ENCODE measurements at places on chromosomes 13 and 19.

- no peak for DNase-seq
Measured at GRCh38 chr13:37484056-37484455, 114.5 kb downstream of the POSTN start.

GRCh38 chr13:29435125-29435911 lies 160.2 kb downstream of the SLC7A1 start:
- peak; percentile 45 for DNase-seq

DNA sequence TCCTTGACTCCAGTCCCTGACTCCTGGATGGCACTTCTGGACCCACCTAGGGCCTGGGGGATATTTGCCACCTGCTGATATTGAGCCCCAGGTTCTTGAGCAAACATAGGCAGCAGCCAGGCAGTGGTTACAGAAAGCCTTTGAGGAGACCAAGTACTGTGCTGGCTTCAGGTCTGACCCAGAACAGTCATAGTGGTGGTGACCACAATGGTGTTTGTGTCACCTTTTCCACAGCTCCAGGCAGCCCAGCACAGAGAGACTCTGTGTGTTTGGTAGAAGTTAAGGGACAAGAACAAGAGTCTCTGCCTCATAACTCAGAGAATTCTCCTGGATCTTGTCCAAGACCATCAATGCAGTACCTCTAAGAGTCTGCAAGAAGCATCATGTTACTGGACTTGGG lies 14.6 kb upstream of the CLC start:
- no peak for DNase-seq

DNA sequence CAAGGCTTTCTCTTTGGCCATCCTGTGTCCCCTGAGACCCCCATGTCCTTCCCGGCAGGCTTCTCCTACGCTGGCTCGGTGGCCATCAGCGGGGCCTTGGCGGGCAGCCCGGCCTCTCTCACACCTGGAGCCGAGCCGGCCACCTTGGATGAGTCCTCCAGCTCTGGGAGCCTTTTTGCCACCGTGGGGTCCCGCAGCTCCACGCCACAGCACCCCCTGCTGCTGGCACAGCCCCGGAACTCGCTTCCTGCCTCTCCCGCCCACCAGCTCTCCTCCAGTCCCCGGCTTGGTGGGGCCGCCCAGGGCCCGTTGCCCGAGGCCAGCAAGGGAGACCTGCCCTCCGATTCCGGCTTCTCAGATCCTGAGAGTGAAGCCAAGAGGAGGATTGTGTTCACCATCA lies 14.2 kb downstream of the PLEKHJ1 start:
- no peak for DNase-seq

GRCh38 chr13:23418776-23419683 lies 14.5 kb downstream of the SACS start:
- DNase-seq = no peak

DNA sequence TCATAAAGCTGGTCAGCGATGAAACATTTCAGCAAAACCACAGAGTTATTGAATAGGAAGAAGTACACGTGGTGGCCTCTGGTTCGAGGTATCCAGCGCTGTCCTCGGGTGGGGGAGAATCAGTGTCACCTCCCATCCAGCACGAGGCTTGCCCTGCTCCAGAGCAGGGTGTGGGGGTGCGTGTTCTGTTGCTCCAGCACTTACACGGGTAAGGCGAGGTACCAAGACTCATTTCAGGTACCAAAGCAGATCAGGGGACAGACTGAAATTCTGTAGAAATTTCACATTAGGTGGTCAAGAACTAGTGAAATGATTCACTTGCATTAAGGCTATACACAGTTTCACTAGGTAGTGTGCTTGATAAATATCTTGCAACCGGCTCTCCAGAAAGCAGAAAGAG lies 164.2 kb upstream of the SOX1 start:
- no peak for DNase-seq

GRCh38 chr19:45069056-45069455 lies 7.2 kb downstream of the ZNF296 start:
- DNase-seq = no peak

DNA sequence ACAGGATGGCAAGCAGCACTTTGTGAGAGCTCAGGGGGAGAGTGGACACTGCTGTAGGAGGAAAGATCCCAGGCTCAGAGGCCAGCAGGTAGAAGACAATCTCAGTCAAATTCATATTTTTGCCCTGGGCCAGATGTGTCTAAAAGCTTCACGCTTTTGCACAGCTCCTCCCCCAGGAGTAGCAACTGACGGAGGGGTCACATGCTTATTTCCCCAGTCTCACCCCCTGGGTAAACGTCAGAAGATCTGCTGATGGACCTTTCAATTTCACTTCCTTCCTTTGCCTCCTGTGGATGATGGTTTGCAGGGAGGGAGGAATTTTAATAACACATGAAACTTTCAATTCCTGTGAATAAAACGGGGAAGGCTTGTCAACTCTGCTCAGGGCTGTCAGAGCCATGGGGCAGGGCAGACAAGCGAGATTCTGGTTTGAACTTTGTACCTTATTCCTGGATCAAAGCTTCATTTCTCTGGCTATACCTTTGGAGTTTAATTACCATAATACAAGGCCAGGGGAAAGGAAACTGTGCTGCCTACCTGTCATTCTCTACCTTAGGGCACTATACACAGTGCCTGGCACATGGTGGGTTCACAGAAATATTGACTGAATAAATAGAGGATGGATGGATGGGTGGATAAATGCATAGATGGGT lies 41.0 kb downstream of the POU4F1 start:
- no peak for DNase-seq

- DNase-seq = no peak
Measured at GRCh38 chr13:110780422-110780821, 66.9 kb downstream of the ING1 start.

GRCh38 chr13:43284162-43284561 lies 260.8 kb downstream of the DNAJC15 start:
- no peak for DNase-seq

GRCh38 chr13:104534847-104535246 lies 1468.6 kb upstream of the SLC10A2 start:
- DNase-seq = no peak

DNA sequence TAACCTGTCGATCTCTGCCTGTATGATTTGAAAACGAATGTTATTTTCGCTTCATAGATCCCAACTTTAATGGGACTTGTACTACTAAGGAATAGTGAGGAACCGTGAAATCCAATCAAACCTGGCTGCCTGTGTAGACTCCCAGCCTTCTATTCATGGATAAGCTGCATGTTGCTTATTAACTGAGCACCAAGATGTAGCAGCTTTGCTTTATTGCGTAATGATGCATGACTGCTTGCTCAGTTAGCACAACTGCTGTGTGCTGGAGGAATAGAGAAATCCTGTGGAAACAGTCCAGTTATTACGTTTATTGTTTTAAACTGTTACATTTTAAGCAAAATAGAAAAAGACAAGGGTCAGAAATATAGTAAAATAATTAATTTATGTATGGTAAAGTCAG lies 108.2 kb downstream of the SHISA2 start:
- peak; percentile 6 for DNase-seq

DNA sequence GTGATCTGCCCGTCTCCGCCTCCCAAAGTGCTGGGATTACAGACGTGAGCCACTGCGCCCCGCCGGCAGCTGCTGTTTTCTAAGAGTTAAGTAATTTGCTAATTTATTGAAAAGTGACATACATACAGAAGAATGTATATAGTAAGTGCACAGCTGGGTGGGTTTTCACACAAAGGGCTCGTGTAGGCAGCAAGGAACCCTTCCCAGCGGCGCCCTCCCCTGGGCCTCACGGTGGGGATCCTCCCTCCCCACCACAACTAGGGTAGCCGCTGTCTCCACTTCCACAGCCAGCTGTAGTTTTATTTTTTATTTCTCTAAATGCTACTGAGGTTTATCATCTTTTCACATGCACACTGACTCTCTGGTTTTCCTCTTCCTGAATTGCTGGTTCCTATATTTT lies 64.9 kb downstream of the CRYL1 start:
- DNase-seq = no peak

DNA sequence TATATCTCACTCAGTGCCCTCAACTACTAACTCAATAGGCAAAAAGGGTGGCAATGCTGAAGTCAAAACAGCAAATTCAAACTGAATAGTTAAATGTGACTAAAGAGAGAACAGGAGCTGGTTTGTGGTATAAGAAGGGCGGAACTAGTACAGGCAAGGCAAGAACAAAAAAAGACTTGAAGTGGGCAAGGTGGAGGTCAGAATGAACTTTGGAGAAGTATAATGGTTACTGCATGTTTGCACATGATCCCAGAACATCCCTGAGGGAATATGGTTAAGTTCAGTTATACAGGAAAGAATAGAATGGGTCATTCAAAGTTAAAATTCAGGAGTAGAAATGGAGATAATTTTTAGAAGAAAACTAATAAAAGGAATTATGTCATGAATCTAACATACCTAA lies 85.5 kb downstream of the DIAPH3 start:
- no peak for DNase-seq

Measured in right hindlimb (tissue), 1 donor.